CD4-positive, alpha-beta T cell treated with Interleukin-21 for 1 hour (primary cell): ENCODE measurements at places on chromosomes 7 and 10.
A peak's percentile ranks its signal among the peaks of the same experiment; 100 is the strongest.

- DNase-seq: no peak
These were observed 64.0 kb downstream of the TACR2 start for GRCh38 chr10:69352569-69353264.

- no peak for DNase-seq
These were observed 21.9 kb upstream of the GATA3 start for GRCh38 chr10:8032558-8032957.

- DNase-seq: no peak
These were observed 40.1 kb upstream of the ZNRF2 start for GRCh38 chr7:30244340-30244739.

DNA sequence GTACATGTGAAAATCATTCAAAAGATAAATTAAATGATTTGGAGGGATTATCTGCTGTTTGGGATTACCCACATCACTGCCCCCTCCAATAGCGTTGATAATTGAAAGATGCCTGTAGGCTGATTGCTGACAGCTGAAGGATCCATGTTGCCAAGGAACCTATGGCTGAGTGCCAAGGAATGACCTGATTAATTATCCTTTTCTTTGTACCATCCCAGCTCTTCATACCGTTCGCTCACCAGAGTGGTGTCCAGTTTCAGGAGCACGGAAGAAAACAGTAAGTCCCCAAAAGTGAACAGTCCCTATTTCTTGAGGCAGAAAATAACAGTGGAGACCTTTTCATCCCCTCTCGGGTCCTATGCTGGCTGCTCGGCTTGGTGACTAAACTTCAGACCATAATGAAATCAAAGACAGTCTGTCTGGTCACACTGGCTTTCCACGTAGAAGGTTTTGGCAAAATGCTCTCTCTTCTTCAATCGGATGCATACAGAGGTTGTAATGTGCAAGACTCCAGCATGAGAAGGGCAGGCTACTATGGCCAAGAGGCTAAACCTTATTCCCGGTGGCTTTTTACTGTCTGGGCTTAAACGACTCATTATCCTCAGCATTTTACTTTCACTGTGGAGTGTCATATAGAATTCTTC is 108.8 kb downstream of the SPAG6 start:
- DNase-seq: no peak

DNA sequence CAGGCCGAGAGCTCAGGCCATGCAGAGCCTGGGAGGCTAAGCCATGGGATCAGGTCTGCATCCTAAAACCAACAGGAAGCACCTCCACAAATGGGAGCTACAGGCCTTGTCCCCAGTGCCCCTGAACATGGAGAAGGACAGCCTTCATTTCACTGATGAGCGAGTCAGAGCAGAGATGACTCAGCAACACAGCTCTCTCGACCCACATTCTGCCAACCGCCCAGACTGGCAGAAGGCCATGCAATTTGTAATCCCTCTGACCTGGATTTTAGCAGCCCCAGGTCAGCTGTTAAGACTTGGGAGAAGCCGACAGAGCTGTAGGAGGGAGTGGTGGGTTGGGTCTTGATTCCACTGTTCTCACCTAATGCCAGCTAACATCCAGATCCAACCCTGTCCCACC is 25.5 kb downstream of the VOPP1 start:
- no peak for DNase-seq

GRCh38 chr7:155870334-155871180 is 58.3 kb upstream of the SHH start:
- no peak for DNase-seq

- no peak for DNase-seq
These were observed 21.3 kb upstream of the EFCAB10 start for GRCh38 chr7:105602325-105603305.

GRCh38 chr10:47026301-47027107 is 115.3 kb downstream of the PTPN20 start:
- DNase-seq: no peak

GRCh38 chr7:12646139-12646538 is 41.3 kb upstream of the ARL4A start:
- no peak for DNase-seq

DNA sequence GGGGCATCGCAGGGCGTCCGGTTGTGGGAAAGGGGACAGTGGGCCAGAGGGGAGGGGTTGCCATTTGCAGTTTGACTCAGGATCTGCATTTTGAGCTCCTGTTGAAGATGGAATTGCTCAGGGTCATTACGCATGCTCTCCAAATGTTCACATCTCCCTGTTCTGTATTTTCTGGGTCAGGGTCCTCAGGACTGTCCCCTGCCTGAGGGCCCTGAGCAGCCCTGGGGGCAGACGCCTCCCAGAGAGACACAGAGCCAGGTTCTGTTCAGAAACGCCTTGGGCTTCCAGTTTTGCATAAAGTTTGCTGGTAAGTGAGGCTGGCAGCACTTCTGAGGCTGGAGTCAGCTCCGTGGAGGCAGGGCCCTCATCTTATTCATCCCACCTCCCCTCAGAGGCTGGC is 34.1 kb upstream of the NUB1 start:
- no peak for DNase-seq

DNA sequence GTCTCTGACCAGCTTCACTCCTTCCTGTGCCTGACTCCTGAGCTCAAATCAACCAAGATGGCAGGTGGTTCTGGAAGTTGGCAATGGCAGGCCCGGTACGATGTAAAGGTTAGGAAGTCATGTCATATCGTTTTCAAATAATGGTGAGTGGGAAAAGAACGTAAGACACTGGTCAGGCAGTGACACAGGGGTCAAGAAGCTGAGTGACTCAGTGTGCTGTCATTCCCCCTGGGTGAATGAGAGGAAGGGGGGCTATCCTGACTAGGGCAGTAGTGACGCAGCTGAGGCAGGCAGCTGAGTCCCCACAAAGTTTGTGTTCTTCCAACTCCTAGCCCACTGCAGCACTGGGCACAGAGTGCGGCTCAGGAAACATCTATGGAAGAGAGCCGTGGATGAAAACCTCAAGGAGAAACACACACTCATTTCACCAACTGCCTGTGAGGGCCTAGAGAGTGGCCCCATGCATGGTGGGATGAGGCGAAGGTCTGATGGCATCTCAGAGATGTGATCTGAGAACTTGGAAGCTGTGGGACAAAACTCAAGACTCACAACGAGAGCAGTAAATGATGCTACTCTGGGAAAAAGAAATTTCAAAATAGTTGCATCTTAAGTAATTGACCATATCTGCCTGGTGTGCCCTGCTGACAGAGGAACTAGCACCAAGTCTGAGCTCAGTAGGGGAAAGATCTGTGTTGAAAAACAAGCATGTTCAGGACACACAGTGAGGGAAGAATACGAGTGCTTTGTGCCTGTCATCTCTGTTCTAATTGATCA is 23.2 kb downstream of the CREB3L2 start:
- DNase-seq: no peak

DNA sequence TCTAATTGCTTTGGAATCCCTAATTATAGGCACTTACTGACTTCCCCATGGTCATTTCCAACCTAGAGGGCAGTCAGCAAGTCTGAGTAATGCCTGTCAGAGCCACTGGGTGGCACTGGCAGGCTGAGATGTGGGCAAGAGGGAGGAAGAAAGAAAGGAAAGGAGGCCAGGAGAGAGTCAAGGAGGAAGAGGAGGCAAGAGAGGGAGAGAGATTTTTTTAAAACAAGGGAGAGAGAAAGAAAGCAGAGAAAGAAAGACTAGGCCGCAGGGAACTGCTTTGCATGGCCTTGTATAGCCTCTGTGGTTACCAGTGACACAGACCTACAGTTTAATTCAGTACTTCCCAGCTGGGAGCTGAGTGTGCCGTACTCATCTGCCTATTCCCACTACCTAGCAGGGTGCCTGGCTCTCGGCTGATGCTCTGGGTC is 210.4 kb upstream of the ADO start:
- peak; percentile 56 for DNase-seq

GRCh38 chr10:98619446-98619845 is 172.7 kb upstream of the HPS1 start:
- no peak for DNase-seq

- DNase-seq: no peak
These were observed 237.9 kb upstream of the PRSS1 start for GRCh38 chr7:142511374-142511773.

DNA sequence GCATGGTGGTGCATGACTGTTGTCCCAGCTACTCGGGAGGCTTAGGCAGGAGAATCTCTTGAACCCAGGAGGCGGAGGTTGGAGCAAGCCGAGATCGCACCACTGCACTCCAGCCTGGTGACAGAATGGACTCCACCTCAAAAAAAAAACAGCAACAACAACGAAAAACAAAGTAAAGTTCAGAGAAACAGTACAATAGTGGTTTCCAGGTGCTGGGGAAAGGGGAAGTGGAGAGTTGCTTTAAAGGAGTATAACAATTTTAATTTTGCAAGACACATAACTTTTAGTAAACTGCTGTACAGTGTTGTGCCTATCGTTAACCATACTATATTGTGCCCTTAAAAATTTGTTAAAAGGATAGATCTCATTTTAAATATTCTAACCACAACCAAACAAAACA is 662.7 kb upstream of the POT1 start:
- no peak for DNase-seq

- DNase-seq: no peak
These were observed 7.8 kb downstream of the HTRA1 start for GRCh38 chr10:122468926-122469781.

DNA sequence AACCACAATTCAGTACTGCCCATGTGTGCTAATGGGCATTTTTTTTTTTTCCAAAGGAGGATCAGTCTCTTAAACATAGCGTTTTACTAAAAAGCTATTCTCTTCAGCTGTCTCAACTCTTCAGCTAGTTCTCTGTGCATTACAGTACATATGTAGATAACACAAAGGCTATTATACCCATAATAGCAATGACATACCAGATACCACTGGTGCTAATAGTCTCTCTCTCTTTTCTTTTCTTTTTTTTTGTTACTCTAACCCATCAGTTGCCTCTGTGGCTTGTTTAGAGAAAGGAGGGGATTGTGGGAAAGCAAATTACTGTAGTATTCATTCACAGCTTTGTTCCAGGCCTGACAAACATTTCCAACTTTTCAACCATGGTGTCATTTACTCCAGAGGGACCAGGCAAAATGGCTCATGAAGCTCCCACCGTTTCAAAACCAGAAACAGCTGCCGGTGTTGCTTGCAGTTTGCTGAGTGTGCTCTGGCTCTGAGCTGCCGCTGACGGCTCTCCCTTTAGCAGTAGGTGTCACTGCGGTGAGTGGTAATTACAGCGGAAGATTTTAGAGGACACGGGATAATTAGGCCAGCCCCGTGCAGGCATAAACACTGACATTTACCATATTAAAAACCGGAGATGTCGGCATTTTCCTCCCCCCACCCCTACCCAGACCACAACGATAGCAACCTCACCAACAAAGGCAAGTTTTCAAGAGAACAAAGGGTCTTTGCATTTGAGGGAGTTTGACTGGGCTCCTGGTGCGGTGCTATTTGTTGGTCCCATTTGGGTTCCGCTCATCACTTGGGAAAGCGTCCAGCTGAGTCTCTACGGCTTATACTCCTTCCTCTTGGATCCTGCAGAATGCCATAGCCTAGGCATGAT is 1005.5 kb downstream of the KCNMA1 start:
- no peak for DNase-seq
